ENCODE measurements at places on chromosomes 1 and 21.

GRCh38 chr1:193769651-193770050, 583.2 kb upstream of the B3GALT2 start:
- DNase-seq, result no peak

DNA sequence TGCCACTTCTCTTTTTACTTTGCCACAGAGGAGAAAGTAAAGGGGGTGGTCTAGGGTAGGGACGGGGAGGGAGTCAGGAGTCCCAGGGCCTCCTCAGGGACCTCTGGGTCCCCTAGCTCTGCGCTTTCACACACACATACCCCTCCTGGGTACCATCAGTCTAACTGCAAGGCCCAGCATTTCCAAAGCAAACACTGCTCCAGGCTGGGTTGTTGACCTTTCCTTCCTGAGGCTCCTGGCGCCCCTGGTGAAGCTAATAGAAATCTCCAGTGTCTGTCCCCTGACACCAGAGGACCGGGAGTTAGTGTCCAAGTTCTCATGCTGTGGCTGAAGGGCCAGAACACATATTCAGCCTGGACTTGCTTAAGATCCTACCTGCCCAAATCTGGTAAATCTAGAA, 3.9 kb downstream of the TMEM63A start:
- no peak for DNase-seq

GRCh38 chr21:16070207-16070651, 340.4 kb downstream of the USP25 start:
- DNase-seq, result no peak

GRCh38 chr1:47687631-47688460, 250.0 kb downstream of the FOXD2 start:
- DNase-seq, result no peak

- DNase-seq, result no peak
Observed at GRCh38 chr1:224710196-224710595, 94.1 kb downstream of the CNIH3 start.

Measured in stimulated activated CD8-positive, alpha-beta memory T cell treated with anti-CD3 and anti-CD28 coated beads, Interleukin-15, amount 100 ng/mL, for 24 hours (primary cell).